ENCODE measurements at places on chromosomes 16 and 17. TPM values are rescaled to one million over a fixed set of nuclear protein-coding genes. Genes with fewer than 3 reads are reported as not detected.

- DNase-seq, result no peak
These were observed 16.0 kb downstream of the DCUN1D3 start for GRCh38 chr16:20884240-20884556.

- DNase-seq, result no peak
These were observed 9.0 kb upstream of the MAPK3 start for GRCh38 chr16:30131869-30132475.

- DNase-seq, result peak; percentile 83
These were observed 5.2 kb downstream of the AXIN2 start for GRCh38 chr17:65556014-65556909.

GRCh38 chr17:33416131-33416530, 123.0 kb upstream of the ASIC2 start:
- no peak for DNase-seq

DNA sequence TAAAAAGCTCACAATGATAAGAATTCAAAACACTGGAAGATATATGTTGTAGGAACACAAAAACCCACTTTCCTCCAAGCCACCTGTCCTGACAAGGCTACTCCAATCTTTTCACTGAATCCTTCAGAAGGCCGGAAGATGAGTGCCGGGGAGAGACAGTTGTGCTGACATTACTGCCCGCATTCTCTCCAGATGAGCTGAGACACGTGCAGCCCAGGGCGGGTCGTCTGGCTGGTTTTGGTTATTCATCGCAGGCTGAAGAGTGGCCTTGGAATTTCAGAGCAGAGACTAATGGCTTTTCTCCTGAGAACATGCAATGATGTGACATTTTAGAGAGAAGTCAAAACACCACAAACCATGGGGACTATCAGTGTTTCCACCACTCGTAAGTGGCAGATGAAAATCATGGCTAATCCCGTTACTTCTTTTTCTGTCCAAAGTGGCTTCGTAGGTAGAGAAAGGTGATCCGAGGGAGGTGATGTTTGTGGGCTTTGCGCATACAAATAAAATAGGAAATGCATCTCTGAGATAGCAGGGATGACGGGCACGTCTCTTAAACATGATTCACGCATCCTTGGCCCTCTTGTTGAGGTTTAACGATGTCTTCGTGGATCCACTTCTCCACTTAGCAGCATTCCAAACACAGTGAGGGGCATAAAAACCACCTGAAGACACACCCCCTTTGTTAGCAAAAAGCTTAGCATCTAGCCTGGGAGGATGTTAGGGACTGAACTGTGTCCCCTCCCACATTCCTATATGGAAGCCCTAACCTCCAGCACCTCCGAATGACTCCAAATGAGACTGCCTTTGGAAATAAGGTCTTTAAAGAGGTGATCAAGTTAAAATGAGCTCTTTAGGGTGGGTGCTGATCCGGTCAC, 134.0 kb downstream of the IRX3 start:
- no peak for DNase-seq

Gene TBC1D28
- not detected for total RNA-seq

Gene KRT33A
- total RNA-seq, result not detected

All from myocyte (in vitro differentiated cells).